HAP-1 (cell line): ENCODE measurements at places on chromosomes 1 and 21.

DNA sequence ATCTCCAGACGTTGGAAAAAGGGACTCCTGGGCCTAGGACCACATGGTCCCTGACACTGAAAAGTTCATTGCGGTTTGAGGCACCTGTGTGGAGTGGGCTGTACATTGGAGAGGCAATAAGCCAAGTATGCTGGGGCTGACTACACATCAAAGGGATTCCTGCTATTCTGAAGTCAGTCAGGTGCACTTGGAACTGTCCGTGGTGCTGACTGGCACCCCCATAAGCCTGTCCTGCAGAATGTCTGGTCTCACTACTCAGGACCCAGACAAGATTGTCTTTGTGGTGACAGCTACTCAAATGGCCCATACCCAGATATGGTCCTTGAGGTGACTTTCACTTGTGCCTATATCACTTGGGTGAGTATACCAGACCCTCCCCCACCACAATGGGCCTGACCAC is 150.6 kb downstream of the RWDD3 start:
- peak; percentile 15 for DNase-seq

DNA sequence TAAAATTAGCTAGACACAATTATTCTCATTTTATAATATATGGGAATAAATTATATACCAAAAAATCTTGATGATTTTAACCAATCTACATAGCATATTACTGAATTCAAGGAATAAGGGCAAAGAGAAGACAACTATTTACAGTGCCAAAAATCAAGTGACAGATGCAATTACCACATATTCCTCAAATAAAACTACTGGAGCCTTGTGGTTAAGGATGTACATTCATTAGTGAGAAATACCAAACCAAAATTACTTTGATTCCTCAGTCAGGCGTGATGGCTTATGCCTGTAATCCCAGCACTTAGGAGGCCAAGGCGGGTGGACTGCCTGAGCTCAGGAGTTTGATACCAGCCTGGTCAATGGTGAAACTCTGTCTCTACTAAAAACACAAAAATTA is 68.8 kb upstream of the RBM34 start:
- no peak for DNase-seq

GRCh38 chr21:41141031-41141457 is 26.9 kb upstream of the BACE2 start:
- no peak for DNase-seq

GRCh38 chr1:208141610-208142192 is 102.5 kb downstream of the PLXNA2 start:
- DNase-seq, result no peak
